ENCODE measurements at places on chromosomes 3 and 15.

GRCh38 chr15:76987896-76988860 is 6.7 kb upstream of the PSTPIP1 start:
- DNase-seq = no peak

DNA sequence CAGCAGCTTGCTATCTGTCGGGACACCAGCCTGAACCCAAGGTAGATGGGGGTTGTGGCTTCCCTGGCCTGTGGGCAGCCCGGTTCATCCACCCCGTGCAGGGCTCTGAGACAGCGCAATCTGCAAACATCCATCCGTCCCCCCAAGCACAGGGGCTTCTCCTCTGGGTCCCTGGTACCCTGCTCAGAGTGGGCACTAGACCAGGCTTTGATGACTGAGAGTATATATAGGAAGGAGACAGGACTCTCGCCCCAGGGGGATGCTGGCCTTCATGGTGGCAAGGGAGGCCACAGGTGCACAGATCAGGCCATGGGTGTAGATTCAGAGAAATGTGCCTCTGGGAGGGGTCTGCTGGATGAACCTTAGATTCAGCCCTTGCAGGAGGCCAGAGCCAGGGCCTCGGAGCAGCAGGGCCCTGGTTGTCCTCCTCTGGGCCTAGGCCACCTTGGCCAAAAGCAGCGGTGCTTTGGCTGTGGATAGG is 40.3 kb downstream of the CFAP100 start:
- DNase-seq = no peak

DNA sequence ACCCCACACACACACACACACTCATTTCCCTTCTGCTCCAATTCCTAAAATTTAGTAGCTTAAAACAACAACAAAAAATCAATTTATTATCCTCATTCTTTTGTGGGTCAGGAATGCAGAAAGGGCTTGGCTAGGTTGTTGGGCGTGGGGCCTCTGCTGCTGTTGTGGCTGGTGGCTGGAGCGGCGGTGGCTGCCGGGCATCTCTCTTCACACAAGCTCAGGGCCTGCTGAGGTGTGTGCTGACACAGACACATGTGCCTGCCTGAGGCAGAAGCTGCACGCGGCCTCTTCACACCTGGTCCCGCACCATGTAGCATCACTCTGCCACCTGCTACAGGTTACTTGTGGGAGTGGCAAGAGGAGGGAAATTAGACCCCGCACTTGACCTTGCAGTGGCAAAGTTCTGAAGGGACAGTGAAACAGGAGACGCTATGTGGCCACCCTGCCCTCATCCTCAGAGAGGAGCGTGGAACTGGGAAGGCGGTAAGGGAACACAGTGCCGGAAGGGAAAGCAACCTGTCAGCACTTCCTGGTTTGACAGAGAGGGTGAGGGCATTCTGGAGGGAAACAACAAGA is 64.0 kb upstream of the PRR20G start:
- DNase-seq = no peak

GRCh38 chr3:159964166-159964973 is 24.3 kb upstream of the IL12A start:
- no peak for DNase-seq

DNA sequence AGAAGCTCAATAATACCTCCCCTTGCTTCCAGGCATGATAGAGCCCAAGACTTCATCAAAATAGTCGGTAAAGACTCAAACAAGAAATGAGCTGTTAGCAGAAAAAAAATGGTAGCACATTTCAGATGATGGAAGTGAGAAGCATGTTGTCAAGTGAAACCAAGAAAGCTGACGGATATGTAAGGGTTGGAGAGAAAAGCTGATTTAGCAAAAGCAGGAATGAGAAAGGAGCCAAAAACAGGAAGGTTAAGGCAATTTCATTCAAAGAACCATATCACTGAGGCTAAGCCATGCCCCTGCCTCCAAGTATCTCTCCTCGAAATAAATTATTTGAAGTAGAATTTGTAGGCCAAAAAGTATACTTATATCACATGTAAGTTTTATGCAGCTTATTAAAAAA is 88.8 kb downstream of the ANO10 start:
- DNase-seq = no peak

DNA sequence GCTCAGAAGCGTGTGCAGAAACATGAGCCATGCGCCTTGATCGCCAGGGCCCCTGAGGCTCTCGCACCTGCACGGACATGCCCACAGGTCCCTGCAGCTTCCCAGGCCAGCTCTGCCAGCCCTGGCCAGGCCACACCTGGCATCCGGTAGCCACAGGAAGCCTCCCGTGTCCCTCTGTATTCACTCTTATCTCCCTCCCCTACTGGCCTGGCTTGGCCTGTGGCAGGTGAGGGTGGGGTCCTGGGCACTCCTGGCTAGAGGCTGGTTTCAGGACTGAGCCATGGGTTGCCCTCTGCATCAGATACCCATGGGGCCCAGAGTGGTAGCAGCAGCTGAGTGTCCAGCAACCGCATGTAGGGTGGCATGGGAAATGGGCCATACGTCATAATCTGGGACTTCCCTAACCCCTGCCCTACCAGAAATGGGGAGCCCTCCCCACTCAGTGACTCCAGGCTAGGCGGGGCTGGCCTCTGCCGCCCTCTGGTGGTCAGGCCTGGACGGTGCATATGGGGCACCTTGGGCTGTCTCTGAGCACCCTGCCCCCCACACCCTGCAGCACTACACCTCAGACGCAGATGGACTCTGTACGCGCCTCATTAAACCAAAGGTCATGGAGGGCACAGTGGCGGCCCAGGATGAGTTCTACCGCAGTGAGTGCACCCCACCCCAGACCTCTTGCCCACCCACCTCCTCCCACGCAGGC is 12.6 kb upstream of the LMAN1L start:
- DNase-seq = peak; percentile 62

Data from breast epithelium (tissue), 4 donors.